Activated CD4-positive, alpha-beta T cell treated with anti-CD3 and anti-CD28 coated beads, Interleukin-2, amount 10 ng/mL, durations not matched to agents 24 days and 14 days (primary cell): ENCODE measurements at places on chromosomes 7 and 10.

DNA sequence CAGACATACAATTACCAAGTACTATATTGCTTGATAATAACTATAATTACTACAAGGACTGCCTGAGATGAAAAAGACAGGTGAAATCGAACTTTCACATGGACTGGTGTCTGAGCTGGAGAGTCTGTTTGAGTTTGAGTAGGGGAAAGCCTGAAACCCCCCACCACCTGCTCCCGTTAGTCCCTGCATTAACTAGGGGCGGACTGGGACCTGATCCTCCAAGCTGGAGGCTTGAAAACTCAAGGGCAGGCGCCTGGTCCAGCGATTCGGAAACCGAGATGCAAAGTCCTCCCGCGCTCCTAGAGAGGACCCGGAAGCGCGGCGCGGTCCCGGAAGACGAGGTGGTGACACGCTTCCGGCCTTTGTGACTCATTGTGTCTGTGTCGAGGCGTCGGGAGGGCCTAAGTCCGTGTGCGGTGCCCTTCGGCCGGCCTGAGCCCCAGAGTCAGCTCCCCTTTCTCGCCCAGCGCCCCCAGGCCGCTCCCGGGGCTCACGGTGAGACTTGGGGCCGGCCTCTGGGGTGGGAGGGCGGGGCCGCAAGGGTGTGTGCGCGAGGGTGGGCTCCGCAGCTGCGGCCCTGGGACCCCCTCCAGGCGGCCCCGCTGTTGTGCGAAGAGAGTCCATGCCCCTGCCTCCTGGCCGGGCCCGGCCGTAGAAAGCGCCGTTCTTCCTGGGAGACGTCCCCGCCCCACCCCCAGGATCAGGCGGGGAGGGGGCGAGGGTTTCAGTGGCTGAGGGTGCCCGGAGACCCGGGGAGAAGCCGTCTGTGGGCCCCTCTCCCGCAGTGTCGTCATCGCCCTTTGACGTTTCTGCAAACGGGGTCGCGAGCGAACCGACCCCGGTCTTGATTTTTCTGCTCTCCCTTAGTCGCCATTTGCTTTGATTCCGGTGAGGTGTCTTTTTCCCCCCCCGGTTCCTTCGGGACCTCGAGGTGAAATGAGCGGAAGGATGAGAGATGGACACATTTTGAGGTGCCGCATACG, at the start of gene ZKSCAN1:
ZKSCAN1 (plus strand) TSS at position 365 of the 983 bp plus-strand sequence. CDS start 7,911 bp downstream, outside the sequence.
- peak; percentile 96 for DNase-seq
- H3K4me1 ChIP-seq, result peaks cover 31% of the 10 kb centered on the region
- no peaks in the 10 kb centered on the region for H3K27me3 ChIP-seq
- H3K27ac ChIP-seq, result peak within 1 kb of the TSS; percentile 94
- peaks cover 22% of the 10 kb centered on the region for H3K36me3 ChIP-seq
- peak within 1 kb of the TSS; percentile 95 for H3K4me3 ChIP-seq

- H3K27me3 ChIP-seq, result no peaks in the 10 kb centered on the region
- H3K4me3 ChIP-seq, result no peak overlapping the region
- DNase-seq, result no peak
- peaks cover 11% of the 10 kb centered on the region for H3K36me3 ChIP-seq
Observed at GRCh38 chr7:152095771-152096170, 70.3 kb downstream of the GALNT11 start.

DNA sequence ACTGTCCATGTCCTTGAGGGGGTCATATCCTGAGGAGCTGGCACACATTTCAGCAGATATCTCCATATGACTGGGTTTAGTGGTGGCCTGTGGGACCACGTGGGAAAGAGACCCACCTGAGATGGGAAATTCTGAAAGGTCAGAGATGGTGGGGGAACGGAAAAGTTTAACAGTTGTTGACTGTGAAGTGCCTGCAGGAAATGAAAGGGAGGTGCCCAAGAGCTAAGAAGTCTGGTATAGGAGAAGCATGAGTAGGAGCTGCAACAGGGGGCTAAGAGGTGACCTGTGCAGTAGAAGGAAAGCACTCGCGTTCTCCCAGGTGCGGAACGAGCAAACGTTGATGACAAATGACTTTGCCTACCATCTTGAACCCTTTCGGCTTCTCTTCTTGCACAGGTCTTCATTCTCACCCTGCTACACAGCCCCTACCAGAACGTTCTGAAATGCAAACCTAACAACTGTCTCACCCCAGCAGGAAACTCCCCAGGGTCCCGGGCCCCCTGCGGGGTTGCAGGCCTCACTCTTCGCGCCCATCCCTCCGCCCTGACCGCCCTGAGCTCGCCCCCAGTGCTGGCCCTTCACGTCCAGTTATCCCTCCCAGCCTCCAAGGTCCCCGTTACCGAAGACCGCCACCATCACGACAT, 9.8 kb upstream of the FXYD4 start:
- H3K27me3 ChIP-seq, result no peaks in the 10 kb centered on the region
- H3K27ac ChIP-seq, result peak overlapping the region; percentile 99
- H3K4me1 ChIP-seq, result peaks cover 25% of the 10 kb centered on the region
- DNase-seq, result peak; percentile 75

GRCh38 chr7:132590162-132590561, 13.9 kb upstream of the PLXNA4 start:
- H3K27me3 ChIP-seq, result peaks cover 21% of the 10 kb centered on the region
- no peaks in the 10 kb centered on the region for H3K4me1 ChIP-seq
- no peak for DNase-seq
- no peaks in the 10 kb centered on the region for H3K36me3 ChIP-seq

- peaks cover 18% of the 10 kb centered on the region for H3K36me3 ChIP-seq
- no peaks in the 10 kb centered on the region for H3K27me3 ChIP-seq
- H3K4me3 ChIP-seq, result no peak overlapping the region
- H3K27ac ChIP-seq, result no peak overlapping the region
- peaks cover 33% of the 10 kb centered on the region for H3K4me1 ChIP-seq
- DNase-seq, result no peak
Observed at GRCh38 chr7:127876393-127876792, 154.8 kb downstream of the LRRC4 start.

GRCh38 chr10:69515699-69516259, 57.4 kb downstream of the NEUROG3 start:
- no peak overlapping the region for H3K27ac ChIP-seq
- no peak overlapping the region for H3K4me3 ChIP-seq
- H3K4me1 ChIP-seq, result no peaks in the 10 kb centered on the region
- peaks cover 35% of the 10 kb centered on the region for H3K27me3 ChIP-seq

- peaks cover 8% of the 10 kb centered on the region for H3K4me1 ChIP-seq
- no peak overlapping the region for H3K27ac ChIP-seq
- peaks cover 16% of the 10 kb centered on the region for H3K27me3 ChIP-seq
Observed at GRCh38 chr10:33180390-33180789, 154.1 kb downstream of the NRP1 start.

DNA sequence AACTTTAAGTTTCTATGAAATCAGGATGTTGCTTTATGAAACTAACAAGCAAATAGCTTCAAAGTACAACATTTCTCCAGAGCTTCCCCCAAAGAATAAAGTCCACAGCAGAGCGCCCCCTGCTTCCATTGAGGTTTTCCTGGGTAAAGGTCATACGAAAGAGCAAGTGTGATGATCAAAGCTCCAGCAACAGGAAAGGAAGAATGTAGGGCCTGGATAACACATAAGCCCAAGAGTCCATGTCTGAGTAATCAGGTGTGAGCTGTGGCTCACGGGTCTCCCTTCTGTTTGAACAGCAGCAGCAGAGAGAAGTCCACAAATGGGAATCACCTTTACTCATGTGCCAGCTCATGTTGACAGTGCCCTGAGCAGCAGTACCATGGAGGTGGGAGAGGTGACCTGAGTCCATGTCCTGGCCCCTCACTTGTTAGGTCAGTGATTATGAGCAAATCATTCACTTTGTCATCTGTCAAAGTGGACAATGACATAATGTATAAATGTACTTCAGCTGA, 50.5 kb downstream of the MRPL32 start:
- no peaks in the 10 kb centered on the region for H3K4me1 ChIP-seq
- H3K36me3 ChIP-seq, result no peaks in the 10 kb centered on the region
- DNase-seq, result no peak
- H3K27me3 ChIP-seq, result peaks cover 13% of the 10 kb centered on the region

- H3K27ac ChIP-seq, result no peak overlapping the region
- H3K4me1 ChIP-seq, result peaks cover 47% of the 10 kb centered on the region
- H3K4me3 ChIP-seq, result peak overlapping the region; percentile 93
Observed at GRCh38 chr10:79350407-79351154, 3.3 kb downstream of the PPIF start.

- H3K36me3 ChIP-seq, result peaks cover 2% of the 10 kb centered on the region
- H3K4me1 ChIP-seq, result peaks cover 3% of the 10 kb centered on the region
- H3K4me3 ChIP-seq, result no peak overlapping the region
- no peak overlapping the region for H3K27ac ChIP-seq
- DNase-seq, result no peak
Observed at GRCh38 chr10:4109469-4109868, 324.5 kb upstream of the KLF6 start.

- H3K27ac ChIP-seq, result no peak overlapping the region
- peaks cover 7% of the 10 kb centered on the region for H3K36me3 ChIP-seq
- no peaks in the 10 kb centered on the region for H3K27me3 ChIP-seq
Observed at GRCh38 chr10:91433620-91434019, 23.5 kb downstream of the HECTD2 start.

DNA sequence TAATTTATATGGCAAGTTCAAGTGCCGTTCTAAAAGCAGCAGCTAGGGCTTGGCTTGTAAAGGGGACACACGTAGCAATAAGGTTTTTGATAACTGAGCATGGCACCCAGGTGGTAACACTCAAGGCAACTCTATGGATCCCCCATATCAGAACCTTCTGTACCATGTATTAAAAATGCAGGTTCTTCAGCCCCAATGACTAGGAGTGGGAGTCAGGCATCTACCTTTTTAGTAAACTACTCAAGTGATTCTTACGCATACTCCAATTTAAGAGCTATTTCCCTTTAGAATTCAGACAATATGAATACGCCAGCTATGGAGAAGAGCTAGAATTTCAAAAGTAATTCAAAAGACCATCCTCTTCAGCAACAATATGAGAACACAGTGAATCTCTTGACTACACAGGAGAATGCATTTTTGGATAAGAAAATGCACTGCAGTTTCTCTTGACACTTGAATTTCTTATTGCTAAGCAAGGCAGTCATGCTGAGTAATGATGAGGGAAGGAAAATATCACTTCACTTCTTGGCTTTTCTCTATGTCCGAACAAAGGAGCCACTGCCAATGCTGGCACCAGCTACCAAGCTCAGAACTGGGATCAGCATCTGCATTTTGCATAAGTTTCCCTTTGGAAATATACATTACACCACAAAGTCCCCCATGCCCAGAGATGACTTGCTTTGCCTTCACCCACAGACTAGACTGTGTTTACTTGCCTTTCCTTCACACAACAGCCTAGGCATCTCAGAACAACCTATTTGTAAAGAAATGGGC, 53.5 kb downstream of the ABLIM1 start:
- H3K27me3 ChIP-seq, result no peaks in the 10 kb centered on the region
- H3K27ac ChIP-seq, result no peak overlapping the region
- peaks cover 19% of the 10 kb centered on the region for H3K4me1 ChIP-seq
- no peak overlapping the region for H3K4me3 ChIP-seq
- peaks cover 2% of the 10 kb centered on the region for H3K36me3 ChIP-seq

- no peak overlapping the region for H3K27ac ChIP-seq
- H3K27me3 ChIP-seq, result peaks cover 1% of the 10 kb centered on the region
- no peak for DNase-seq
- H3K4me1 ChIP-seq, result no peaks in the 10 kb centered on the region
- no peak overlapping the region for H3K4me3 ChIP-seq
Observed at GRCh38 chr10:51244309-51244708, 170.0 kb downstream of the PRKG1 start.

DNA sequence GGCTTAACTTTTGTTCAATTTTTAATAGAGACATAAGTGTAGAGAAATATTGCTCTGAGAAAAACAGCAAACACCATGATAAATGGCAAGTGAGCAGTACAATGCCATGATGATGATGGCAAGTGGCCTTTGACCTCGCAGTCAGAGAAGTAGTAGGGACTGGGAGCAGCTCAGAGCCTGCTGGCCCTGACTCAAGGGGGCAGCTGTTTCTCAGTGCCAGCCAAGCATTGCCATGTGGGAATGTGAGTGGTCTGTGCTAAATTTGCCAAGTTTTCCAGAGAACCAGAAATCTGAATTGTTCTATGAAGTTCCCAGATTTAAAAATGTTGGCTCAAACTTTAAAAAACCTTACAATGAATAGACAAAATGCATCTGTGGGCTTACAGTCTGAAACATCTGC, 187.9 kb downstream of the BICC1 start:
- no peak overlapping the region for H3K4me3 ChIP-seq
- H3K27ac ChIP-seq, result no peak overlapping the region

- no peaks in the 10 kb centered on the region for H3K4me1 ChIP-seq
- H3K27me3 ChIP-seq, result peaks cover 6% of the 10 kb centered on the region
- no peak for DNase-seq
- no peaks in the 10 kb centered on the region for H3K36me3 ChIP-seq
- no peak overlapping the region for H3K27ac ChIP-seq
- no peak overlapping the region for H3K4me3 ChIP-seq
Observed at GRCh38 chr7:139559364-139560105, 36.0 kb downstream of the CLEC2L start.

DNA sequence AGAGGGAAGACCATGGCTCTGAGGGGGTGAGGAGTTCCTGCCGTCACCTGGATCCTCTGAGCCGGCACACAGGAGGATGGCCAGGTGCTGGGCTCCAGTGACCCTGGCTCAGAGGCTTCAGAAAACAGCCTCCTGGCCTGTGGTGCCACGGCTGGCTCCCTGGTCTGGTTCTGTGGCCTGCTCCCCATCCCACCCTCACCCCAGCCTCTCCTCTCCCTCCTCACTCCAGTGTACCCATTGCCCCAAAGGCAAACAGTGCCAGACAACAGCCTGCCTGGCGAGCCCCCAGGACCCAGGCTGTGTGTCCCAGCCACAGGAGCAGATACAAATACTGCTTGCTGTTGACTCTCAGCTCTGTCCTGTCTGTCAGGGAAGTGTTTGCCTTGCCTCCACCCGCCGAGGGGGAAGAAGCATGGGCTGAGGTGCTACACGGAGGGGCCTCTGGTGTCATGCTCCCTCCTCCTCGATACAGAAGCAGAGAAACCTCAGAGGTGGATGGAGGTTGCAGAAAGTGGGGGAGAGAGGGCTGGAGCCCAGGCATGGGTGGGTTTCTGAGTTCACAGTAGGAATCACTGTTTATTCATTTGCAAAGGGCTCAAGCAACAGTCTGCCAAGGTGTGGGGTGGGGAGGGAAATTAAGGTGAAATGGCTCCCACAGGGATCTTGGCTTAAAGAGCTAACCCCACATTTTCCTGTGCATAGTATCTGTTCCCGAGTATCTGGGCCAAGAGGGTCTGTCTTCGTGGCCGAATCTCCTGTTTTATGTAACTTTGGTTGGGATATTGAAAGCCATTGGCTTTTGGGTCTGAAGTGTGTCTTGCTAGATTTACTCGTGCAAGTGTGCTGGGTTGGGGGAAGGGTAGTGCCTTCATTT, 5.5 kb downstream of the ADRA2A start:
- peaks cover 2% of the 10 kb centered on the region for H3K4me1 ChIP-seq
- H3K27me3 ChIP-seq, result peaks cover 33% of the 10 kb centered on the region
- no peak overlapping the region for H3K27ac ChIP-seq
- peaks cover 2% of the 10 kb centered on the region for H3K36me3 ChIP-seq
- no peak overlapping the region for H3K4me3 ChIP-seq

- H3K4me1 ChIP-seq, result no peaks in the 10 kb centered on the region
- DNase-seq, result no peak
- H3K36me3 ChIP-seq, result no peaks in the 10 kb centered on the region
Observed at GRCh38 chr10:71250842-71251241, 38.5 kb downstream of the UNC5B start.
